ENCODE measurements at places on chromosomes 2 and 18.

GRCh38 chr2:177026956-177027355, 185.6 kb upstream of the HNRNPA3 start:
- no peak for DNase-seq

DNA sequence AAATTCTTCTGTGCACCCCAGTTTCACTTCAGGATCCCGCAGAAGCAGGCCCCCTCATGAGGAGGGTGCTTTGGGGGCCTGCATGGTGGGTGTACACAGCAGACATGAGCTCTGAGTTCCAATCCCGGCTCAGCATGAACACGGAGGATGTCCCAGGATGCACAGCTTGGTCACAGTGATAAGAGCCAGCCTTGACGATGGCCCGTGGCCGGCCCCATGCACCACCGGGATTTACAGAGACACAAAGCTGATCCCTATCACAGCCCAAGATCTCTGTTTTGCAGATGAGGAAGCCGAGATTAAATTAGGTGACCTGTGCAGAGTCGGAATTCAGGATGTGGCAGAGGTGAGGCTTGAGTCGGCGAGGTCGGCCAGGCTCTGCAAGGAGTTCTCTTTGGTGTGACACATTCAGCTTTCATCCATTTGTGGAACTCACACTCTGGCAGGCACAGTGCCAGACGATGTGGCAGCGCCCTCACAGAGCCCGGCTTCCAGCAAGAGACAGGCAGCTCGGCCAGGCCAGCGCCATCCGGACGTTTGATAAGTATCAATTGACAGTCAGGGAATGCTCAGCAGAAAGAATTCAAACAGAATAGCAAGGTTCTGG, 456.3 kb upstream of the MYT1L start:
- DNase-seq, result no peak

DNA sequence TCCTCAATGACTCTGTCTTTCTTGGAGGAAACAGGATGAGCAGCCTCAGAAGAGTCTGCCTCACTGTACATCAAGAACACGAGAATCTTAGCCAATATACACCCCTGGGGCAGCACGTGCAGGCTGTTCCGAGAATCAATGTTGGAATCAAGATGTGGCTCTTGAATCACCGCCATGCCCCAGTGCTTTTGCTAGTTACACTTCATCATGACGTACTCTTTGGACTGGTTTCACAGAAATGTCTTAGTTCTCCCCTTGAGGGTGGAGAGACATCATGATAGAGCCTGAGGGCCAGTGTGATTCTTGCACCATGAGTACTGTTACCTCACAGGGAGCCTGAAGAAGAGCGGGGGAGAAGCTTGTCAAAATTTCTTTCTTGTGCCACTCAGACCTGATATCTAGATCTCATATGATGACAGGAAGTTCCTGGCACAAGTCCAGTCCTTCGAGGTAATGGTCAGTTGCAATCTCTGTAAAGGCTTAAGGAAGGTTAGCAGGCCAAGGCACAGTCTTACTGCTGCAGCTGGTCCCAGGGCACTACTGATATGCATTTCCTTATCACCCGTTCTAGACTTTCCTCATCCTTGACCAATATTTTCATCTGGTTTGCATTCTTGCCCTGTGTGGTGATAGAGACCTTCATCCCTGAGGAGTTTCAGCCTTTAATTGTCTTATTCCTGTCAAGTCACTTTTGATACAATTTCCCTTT, 28.2 kb upstream of the STAT4 start:
- DNase-seq, result no peak

DNA sequence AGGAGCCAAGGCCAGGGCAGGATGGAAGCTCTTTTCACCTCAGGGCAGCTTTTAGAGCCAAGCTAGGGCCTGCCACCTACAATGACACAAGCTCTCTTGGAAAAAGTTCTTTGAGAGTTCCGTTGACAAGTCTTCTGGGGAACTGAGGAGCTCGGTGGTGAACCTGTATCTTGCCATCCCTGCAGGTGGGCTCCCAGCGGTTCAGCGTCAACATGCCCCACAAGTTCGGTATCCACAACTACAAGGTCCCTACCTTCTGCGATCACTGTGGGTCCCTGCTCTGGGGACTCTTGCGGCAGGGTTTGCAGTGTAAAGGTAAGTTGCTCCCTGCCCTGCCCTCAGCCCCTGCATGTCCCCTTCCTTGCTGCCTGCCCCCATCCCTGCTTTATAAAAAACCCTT, 312.8 kb upstream of the EPAS1 start:
- no peak for DNase-seq

DNA sequence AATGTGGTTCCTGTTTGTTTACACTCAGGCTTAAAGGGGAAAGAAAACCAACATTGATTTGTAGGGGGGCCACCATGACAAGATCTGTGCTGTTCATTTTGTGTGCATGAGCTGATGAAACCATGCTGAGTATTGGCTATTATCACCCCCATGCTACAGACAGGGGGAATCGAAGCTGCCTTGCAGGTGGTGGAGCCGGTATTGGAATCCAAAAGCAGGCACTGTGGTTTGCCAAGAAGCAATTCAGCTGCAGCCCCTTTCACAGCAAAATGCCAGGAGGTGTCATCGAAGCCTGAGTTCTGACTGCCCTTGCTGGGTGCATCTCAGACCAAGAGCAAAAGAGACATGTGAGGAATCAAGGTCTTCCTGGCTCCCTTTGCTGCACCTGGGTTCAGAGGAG, 221.9 kb downstream of the UXS1 start:
- no peak for DNase-seq

GRCh38 chr18:10878703-10879102, 270.7 kb downstream of the PIEZO2 start:
- no peak for DNase-seq

DNA sequence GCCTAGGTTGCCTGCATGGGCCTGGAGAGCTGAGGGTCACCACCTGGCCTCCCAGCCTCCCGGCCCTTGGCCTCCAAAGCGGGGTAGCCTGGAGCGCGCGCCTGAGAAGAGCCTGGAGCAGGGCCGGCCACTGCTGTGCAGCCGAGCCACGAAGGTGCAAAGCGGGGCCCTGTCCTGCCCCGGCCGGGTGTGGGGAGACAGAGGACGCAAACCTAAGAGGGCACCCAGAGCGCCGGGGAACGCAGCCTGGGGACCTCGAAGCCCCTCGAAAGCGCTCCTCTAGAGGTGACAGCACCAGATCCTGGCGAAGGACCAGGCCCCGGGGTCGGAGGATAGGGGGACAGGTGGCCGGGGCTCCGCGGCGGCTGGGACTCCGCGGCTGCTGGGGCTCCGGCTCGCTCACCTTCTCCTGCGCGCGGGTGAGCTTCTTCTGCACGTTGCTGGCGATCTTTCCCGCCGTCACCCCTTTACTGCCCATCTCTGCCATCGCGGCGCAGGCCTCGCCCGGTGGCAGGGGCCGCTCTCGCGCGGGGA, 430 bp downstream of the BIN1 start:
- DNase-seq, result no peak

DNA sequence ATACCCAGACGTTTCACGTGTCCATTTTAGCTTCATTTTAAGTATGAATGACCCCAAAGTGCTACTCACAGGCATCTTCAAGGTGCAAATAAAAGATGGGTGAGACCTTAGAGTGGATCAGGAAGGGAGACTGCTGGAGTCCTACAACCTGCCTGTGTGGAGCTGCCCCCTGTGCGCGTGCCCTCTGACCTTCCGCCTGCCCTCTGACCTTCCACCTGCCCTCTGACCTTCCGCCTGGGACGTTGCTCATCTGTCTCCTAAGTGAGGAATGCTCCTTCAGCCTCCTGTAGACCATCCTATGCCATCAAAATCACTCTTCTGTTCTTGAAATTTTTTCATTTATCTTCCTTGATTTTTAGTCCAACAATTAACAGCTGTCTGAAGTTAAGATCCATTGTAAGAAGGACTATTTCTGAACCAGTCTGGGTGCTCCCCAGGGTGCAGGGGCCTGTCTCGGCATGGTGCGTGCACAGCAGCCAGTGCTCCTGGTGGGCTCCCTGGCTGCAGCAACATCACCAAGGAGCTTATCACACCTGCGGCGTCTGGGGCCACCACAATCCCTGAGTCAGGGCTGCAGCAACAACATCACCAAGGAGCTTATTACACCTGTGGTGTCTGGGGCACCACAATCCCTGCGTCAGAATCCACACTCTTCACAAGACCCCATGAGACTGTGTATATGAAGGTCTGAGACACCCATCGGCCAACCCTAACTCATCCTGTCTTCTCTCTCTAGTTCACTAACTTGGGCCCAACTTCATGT, 86.0 kb downstream of the TPO start:
- no peak for DNase-seq

- no peak for DNase-seq
These were observed 99.8 kb downstream of the CACNB4 start for GRCh38 chr2:151999053-151999452.

- DNase-seq, result no peak
These were observed 148.0 kb downstream of the HDAC4 start for GRCh38 chr2:239252801-239253200.
